Fibroblast of skin of scalp (primary cell): ENCODE measurements at places on chromosomes 1 and 21.

DNA sequence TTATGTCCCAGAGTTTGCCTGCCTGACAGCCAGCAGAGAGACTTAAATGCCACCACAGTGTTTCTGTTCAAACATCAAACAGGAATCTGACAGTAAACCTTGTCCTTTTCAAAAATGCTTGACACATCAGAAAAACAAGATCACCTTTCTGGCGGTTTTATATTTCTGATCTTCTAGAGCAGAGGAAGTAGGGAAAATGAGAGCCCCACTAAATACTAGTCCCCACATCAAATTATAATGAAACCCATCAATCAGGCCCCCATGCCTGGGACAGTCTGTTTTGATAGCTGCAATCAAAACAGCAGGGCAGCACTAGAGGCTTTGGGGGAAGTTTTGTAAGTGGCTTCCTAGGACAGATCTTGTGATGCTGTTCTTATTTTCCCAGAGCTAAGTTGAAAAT lies 129.3 kb downstream of the CNIH3 start:
- DNase-seq, result no peak

DNA sequence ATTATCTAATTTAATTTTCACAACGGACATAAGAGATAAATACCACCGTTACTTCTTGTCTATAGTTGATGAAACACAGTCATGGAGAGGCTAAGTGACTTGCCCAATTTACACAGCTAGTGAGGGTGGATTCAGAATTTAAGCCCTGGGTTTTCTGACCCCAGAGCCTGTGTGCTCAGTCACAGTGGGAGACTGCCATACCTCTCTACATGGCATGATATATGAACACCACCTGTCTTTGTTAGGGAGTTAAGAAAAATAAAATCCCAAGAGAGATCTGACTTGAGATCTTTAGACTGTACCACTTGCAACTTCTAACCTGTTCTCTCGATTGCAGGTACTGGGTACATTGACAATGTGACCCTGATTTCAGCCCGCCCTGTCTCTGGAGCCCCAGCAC lies 40.3 kb downstream of the LAMC2 start:
- no peak for DNase-seq

GRCh38 chr1:192880231-192880630 lies 71.4 kb downstream of the RGS2 start:
- DNase-seq, result no peak

DNA sequence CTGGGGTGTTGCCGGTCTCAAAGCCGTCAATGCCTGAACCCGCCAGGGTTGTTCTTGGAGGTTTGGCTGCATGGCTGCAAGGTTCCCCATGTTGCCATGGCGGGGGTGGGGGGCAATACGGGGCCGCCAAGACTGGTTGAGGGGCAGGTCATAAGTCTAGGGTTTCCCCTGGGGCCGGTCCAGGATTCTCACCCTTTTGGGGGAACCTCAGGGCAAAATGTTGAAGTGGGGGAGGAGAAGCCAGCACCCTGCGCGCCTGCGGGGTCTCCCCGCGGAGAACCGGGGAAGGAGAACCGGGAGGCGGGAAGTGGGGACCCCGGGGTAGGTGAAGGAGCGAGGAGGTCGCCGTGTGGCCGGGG lies 401 bp upstream of the ARHGEF10L start:
- DNase-seq, result no peak

- DNase-seq, result peak; percentile 39
These were observed 839.4 kb upstream of the ADGRL4 start for GRCh38 chr1:79845936-79846335.

- peak; percentile 51 for DNase-seq
These were observed 77.8 kb downstream of the BACH1 start for GRCh38 chr21:29376556-29376955.
